ENCODE measurements at places on chromosomes 11 and 22. TPM values are rescaled to one million over a fixed set of nuclear protein-coding genes. Genes with fewer than 3 reads are reported as not detected.

TSPAN18 gene
- 2.1 TPM for total RNA-seq

TMPRSS5 gene
- total RNA-seq: 1.5 TPM

SPDYC gene
- total RNA-seq: 1.2 TPM

MMP13 gene
- not detected for total RNA-seq

CHRM1 gene
- total RNA-seq: 0.06 TPM

GRCh38 chr11:69301455-69302401, 7.8 kb downstream of the MYEOV start:
- DNase-seq: no peak

DNA sequence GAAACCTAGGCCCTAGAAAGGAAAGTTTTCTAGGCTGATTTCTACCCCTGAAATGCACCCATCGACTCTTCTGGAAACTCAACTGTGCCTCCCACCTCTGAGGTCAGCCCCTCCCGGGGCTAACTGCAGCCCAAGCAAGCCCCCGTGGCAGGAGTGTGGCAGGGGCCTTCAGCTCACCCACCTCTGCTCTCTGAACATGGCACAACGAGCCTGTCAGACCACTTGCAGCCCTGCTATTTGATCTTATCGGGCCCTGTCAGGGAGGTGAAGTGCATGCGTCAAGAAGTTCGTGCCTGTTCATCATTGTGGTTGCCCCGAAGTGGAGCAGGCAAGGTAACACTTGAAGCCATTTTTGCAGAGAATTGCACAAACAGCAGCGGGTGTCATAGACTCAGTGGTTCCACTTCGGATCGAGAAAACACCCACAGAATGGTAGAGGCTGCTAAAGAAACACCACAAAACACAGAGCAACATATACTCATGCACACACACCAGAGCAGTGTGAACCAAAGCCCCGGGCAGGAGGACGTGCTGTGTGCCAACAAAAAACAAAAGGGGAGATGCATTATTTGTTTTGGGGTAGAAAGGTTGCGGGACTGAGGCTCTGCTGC, 262.7 kb downstream of the ETS1 start:
- DNase-seq: no peak

- DNase-seq: no peak
Measured at GRCh38 chr11:83063073-83063754, 8.5 kb downstream of the RAB30 start.

DNA sequence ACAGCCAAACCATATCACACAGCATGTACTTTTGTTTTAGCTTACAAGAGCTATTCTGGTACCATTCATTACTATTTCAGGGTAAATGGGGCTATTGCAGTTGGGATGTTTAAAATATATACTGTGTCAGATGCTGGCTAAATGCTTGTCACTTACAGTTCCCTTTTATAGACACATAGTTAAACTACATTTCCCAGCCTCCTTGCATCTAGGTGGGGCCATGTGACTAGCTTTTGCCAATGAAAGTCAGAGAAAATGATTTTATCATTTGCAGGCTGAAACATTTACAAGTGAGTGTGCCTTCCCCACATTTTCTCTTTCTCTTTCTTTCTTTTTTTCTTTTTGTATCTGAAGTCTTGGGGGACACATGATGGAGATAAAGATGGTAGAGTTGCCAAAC, 7.8 kb upstream of the IFTAP start:
- no peak for DNase-seq

DNA sequence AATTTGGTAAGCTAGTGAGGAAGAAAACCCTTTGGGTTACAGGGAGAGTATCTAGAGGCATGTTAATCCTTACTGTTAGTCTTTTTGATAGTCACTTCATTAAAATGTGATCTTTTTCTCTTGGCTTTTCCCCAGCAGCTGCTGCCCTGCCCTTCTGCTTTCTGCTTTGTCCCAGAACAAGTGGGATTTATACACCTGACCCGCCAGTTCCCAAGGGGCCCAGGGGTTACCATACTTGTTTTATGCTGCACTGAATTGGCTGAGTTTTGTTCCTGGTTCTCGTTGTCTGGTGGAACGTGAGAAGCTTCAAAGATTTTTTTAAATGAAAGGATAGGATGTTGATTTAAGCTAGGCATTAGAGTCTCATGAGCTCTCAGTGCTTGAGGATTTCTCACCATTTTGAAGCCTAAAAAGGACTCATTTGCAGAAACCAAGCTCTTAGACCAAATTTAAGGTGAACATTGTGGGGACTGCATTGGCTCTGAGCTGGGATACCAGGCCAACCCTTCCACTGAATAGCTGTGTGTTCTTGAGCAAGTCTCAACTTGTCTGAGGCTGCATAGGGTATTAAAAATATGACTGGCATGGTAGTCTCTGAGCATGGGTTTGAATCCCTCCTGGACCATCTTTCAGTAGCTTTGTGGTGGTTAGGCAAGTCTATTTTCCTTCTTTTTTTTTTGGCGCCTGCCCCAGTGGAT, 6.6 kb downstream of the LIMK2 start:
- DNase-seq: no peak

- DNase-seq: no peak
Measured at GRCh38 chr11:7583248-7583647, 69.4 kb downstream of the PPFIBP2 start.

- DNase-seq: no peak
Measured at GRCh38 chr11:20163783-20164481, 3.7 kb upstream of the DBX1 start.

GRCh38 chr22:37210041-37210803, 2.1 kb downstream of the SSTR3 start:
- no peak for DNase-seq

GRCh38 chr11:44189986-44190882, 94.8 kb downstream of the EXT2 start:
- no peak for DNase-seq

DNA sequence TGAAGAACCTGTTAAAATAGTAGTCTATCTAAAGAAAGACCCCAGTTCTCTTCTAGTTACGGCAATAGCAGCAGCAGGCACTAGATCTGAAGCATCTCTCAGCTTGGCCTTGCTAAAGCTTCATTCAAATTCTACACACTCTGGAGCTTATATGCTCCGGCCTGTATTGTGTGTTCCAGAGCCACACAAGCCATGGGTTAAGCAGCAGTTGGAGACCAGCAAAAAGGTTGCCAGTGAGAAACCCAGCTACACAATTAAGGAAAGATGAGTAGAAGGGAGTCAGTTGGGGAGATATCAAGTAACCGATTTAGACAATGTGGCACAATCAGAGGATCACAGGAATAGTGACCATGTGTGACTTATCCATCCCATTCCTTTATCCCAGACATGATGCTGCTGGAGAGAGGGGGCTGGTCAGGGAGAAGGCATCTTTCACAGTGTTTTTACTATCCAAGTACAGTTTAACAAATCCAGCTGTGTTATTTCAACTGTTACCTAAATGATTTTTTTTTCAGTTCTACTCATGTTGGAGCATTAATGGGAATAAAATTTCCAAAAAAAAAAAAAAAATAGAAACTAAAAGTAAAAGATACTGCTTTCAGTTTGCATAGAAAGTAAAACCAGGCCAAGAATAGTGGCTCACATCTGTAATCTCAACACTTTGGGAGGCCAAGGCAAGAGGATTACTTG, 41.0 kb downstream of the PAX6 start:
- no peak for DNase-seq
